ENCODE measurements at places on chromosomes 6 and 20.

DNA sequence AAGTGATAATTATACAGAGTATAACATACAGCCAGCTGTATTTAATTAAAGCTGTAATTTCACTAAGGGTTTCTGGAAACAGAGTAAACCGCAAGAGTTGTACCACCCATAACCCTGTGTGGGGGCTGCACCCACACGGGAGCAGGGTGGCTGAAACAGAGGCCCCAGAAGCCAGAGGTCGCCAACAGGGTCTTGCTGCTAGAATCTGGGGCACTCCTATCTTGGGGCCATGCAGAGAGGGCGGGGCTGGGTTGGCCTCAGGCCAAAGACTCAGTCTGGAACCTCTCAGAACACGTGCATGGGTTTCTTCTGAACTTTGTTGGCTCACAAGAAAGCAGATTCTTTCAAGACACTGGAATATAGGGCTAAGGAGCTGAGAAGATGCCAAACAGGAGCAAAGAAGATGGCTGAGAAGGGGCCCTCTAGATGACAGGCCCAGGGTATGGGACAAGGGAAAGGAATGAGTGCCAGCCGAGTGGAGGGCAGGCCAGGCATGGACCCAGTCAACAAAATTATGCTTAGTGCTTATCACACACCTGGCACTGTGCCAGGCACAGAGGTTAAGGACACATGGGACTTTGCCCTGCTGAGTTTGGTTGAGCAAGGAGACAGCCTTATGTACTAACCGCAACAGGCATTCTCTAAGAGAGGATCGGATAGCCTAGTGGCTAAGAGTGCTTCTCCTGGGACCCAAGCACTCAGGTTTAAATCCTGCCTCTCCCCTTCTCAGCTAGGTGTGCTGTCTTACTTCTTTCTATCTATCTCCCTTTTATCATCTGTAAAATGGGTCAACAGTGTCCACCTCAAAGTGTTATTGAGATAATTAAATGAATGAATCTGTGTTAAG lies 96.6 kb upstream of the FOXP4 start:
- peak; percentile 47 for DNase-seq

- DNase-seq, result no peak
These were observed 71.3 kb downstream of the ATXN1 start for GRCh38 chr6:16689788-16690607.

GRCh38 chr6:116280933-116281316 lies 1.2 kb upstream of the TSPYL1 start:
- no peak for DNase-seq

- peak; percentile 33 for DNase-seq
These were observed 9.3 kb upstream of the TXNDC5 start for GRCh38 chr6:7919871-7920270.

DNA sequence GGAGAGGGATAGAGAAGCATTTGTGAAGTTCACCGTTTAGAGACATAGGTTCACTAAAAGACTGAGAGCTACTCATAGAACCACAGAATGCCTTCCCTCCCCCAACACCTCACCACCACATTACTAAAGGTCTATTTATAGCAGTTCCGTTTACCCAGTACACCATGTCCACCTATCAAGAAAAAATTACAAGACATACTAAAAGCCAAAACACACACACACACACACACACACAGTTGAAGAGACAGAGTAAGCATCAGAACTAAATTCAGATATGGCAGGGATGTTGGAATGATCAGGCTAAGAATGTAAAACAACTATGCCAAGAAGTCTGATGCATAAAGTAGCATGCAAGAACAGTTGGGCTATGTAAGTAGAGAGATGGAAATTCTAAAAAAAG lies 52.3 kb downstream of the SLC22A3 start:
- no peak for DNase-seq

GRCh38 chr6:166007349-166008263 lies 160.0 kb downstream of the TBXT start:
- DNase-seq, result peak; percentile 50

DNA sequence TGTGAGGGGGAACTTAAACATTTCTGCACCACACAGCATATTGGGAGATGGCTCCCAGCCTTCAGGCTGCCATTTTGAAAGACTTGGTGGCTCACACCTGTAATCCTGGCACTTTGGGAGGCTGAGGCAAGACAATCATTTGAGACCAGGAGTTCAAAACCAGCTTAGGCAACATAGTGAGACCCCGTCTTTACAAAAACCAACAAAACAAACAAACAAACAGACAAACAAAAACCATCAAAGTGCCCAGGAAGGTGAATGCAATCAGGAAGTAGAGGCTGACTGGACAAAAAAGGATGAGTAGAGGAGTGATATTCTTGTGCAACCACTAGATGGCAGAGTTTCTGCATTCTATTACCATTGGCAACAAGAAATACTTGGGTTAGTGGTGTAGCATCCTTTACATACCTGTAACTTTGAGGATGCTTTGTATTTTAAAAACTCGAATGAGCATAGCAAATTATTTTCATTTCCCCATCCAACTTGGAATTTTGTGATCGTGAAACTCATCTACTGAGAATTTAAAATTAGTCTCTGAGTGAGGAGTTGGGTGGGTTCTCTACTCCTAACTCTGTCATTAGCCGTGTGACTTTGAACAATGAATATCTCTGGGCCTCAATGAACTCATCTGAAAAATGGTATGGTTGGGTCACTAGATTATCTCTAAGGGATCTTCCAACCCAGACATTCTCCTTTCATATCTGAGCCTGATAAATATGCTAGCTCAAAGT lies 84.4 kb downstream of the CRYBG1 start:
- peak; percentile 84 for DNase-seq

DNA sequence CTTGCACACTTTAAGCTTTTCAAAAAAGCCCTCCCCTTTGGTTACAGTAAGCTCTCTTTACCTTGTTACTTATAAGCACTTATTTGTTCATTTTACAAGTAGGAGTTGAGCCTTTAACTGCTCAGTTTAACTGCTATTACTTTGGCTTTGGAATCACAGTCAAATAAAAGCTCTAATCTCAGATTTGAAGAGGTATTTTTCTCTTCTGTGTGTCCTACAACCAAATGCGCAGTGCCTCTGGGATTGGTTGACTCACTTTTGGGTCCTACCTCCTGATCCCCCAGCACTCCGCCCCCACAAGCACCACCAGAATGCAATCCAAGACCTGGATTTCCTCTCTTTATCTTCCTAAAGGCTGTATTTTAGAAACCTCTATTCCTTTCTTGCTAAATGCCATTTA lies 2.5 kb downstream of the NCOA7 start:
- DNase-seq, result no peak

GRCh38 chr6:273551-274058 lies 18.7 kb upstream of the DUSP22 start:
- no peak for DNase-seq

DNA sequence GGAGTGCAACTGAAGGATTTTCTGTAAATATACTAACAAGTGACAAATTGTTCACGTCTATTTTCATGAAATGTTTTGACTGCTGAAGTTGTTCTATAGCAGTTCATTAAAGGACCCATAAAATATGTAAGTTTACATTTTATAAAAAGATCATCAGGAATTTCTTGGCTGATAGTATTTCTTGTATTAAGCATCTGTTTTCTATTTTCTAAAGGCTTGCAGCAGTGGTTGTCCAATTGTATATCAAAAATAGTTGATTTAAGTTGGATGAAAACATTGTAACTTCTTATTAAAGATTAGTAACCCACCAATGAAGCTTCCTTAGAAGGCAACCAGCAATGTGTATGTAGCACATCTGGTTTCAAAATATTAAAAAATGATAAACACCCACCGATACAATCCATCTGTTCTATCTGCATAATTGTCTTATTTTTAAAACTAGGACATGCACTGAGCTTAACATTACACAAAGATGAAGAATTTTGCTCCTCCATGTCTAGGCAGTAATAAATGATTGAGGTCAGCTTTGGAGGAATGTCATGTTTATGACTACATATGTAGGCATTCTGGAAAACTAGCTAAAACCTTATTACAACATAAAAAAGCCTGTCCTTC lies 301.3 kb upstream of the TCF21 start:
- peak; percentile 66 for DNase-seq

DNA sequence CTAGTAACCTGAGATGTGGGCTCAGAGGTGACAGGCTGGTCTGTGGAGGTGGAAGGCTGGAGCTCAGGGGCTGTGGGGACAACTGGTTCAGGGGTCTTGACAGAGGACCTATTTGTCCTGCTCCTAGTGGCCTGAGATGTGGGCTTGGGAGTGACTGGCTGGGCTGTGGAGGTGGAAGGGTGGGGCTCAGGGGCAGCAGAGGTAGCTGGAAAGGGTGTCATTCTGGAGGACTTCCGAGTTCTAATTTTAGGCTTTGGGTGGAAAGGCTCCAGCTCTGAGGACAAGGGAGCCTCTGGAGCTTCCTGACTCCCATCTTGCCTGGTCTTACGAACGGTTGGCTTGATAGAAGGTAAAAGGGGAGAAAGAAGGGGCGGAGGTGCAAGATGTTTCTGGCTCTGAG lies 11.5 kb downstream of the MDC1 start:
- no peak for DNase-seq

DNA sequence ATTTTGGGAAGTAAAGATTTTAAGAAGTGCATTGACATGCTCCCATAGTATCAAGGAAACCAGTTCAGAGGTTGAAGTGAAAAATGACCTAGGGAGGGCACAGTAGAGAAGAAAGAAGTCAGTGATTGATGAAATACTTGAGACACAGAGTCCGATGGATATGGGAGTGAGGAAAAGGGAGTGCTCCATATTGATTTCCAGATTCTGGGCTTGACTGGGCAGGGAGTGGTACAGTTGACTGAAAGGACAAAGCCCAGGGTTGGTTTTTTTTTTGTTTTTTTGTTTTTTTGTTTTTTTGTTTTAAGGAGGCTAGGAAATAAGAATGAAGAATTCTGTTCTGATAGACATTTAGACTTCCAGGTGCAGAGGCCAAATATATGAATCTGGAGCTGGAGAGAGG lies 86.7 kb upstream of the RIN2 start:
- DNase-seq, result no peak

- no peak for DNase-seq
These were observed 280.5 kb downstream of the ADGRB3 start for GRCh38 chr6:68915586-68915985.

- no peak for DNase-seq
These were observed 55.0 kb upstream of the PCSK2 start for GRCh38 chr20:17171746-17172280.

DNA sequence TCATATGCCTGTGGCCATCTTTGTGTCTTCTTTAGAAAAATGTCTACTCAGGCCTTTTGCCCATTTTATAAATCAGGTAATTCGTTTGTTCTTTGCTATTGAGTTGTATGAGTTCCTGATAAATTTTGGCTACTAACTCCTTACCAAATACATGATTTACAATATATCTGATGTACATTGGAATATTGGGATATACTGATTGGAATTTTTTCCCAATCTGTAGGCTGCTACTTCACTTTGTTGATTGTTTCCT lies 39.2 kb downstream of the BACH2 start:
- no peak for DNase-seq

GRCh38 chr6:26593278-26594130 lies 3.2 kb upstream of the ABT1 start:
- no peak for DNase-seq

GRCh38 chr20:21173485-21173884 lies 47.6 kb downstream of the KIZ start:
- DNase-seq, result no peak

GRCh38 chr20:51496964-51497363 lies 45.6 kb downstream of the NFATC2 start:
- no peak for DNase-seq

DNA sequence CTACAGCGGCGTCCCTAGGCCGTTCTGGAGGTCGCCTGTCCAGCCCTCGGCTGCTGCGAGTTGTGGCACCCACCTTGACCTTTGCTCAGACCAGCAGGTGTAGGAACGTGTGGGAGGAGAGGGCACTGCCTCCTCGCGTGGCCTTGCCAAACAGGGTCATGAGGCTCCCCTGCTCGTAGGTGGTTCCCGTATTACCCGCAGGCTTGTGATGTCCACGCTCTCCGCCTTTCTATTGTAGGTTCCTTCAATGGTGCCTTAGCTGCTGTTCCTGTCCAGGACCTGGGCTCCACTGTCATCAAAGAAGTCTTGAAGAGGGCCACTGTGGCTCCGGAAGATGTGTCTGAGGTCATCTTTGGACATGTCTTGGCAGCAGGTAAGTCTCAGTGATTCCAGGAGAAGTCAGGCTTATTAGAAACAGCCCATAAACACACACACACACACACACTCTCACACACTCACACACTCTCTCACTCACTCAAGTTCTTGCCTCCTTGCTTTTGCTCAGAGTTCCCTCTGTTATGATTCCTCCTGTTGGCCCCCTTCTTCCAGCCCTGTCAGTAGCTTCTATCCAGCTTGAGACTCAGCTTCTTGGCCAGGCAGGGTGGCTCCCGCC lies 942 bp downstream of the ACAT2 start:
- DNase-seq, result no peak

Measured in AG08395 (cell line).